AG10803 (cell line): ENCODE measurements at places on chromosomes 6 and 20.

- DNase-seq, result no peak
These were observed 63.9 kb downstream of the FAM83B start for GRCh38 chr6:54910431-54910884.

GRCh38 chr6:137923866-137924653 lies 57.0 kb downstream of the TNFAIP3 start:
- DNase-seq, result peak; percentile 12

- peak; percentile 92 for DNase-seq
These were observed 1.1 kb downstream of the SPTLC3 start for GRCh38 chr20:13009682-13010406.

DNA sequence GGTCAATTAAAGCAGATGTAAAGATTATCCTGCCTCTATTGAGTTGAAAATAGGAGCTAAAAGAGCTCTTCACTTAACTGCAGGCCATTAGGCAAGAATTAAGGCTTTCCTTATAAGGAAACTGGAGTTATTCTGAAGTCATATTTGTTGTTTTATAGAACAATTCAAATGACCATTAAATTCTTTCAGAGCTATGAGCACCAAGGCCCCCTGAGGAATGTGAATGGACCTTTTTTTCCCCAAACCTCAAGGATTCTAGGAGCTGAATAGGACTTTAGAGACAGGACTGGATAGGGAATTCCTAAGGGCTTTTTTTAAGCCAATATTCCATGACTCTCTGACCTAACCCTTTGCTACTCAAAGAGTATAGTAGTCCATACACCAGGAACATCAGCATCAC lies 565.7 kb upstream of the BTBD3 start:
- DNase-seq, result no peak

GRCh38 chr20:50182346-50182745 lies 8.3 kb upstream of the CEBPB start:
- DNase-seq, result no peak
